ENCODE measurements at places on chromosomes 5 and 9.

- DNase-seq, result no peak
Observed at GRCh38 chr5:91528831-91529230, 145.7 kb upstream of the ARRDC3 start.

DNA sequence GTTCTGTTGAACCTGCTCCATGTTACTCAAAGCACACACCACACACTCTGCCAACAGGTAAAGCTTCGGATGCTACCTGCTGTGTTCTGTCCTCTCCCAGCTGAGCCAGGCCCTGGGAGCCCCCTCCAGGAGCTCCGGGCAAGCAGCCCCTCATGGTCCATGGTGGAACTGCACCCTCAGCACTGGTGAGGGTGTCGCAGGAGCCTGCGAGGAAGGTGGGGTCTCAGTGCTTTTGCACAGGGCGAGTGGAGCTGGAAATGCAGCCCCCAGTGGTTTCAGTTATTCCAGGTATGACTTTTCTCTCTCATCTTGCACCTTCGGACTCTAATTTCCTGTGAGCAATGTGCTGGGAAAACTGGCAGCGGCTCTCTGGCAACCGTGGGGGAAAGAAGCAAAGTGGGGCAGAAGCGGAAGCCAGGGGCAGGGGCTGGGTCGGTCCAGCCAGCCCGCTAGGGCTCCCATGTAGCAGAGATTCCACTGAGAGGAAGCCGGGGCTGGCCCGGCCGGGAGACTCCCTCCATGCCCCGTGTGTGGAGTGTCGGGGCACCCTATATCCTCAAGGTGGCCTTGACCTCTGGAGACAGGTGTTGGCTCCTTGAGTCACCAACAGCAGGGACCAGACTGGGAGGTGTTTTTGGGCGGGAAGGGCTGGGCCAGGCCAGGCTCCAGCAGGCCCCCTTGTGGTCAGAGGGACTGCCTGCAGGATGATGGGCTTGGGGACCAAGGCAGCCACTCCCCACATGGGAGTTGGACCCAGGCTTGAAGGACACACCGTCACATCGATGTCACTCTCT, 75.6 kb upstream of the PRSS3 start:
- no peak for DNase-seq

DNA sequence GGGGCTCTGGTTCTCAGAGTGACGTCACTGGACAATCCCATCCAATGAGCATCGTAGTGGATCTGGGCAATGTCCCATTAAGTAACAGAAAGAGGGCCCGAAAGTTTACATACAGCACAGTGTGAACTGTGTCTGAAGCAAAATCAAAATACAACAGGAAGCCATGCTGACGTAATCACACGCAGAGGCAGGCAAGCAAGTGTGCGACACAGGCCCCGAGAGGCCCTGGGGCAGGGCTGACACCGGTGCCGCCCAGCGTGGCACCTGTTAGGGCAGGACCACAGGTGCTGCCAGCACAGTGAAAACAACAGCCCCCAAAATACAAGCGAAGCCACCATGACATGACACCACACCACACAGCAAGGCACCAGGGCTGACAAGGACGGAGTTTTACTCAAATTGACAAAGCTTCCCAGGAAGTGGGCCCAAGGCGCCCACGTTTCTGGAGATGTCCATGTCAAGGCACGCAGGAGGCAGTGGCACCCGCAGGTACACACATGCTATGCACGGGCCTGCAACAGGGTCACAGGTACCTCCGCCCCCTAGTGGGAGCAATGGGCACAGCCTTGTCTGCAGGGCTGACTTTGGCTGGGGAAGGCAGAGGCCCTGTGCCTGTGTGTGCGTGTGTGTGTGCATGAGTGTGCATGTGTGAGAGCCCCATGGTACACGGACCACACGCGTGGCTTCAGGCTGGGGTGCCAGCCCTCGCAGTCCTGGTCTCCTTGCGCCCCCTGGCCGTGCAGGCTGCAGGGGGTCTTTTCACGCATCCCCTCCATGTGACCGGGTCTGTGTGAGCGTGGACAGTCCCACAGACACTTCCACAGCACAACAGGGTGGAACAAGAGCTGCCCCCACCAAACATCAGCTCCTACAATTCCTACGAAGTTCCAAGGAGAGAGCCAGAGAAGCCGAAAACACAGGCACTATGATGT, 19.6 kb downstream of the QSOX2 start:
- DNase-seq, result peak; percentile 33

DNA sequence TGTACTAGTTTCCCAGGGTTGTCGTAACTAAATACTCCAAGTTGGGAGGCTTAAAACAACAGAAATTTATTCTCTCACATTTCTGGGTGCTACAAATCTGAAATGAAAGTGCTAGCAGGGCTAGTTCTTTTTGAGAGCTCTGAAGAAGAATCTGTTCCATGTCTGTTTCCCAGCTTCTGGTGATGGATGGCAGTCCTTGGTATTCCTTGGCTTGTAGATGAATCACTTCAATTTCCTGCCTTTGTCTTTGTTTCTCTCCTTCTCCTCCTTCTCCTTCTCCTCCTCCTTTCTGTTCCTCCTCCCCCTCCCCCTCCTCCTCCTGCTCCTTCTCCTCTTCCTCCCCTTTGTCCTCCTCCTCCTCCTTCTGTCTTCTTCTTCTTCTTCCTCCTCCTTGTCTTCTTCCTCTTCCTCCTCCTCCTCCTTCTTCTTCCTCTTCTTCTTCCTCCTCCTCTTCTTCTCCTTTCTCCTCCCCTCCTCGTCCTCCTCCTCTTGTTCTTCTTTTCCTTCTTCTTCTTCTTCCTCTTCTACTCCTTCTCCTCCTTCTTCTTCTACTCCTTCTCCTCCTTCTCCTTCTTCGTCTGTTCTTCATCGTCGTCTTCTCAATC, 104.7 kb upstream of the ANKRD55 start:
- DNase-seq, result peak; percentile 33

DNA sequence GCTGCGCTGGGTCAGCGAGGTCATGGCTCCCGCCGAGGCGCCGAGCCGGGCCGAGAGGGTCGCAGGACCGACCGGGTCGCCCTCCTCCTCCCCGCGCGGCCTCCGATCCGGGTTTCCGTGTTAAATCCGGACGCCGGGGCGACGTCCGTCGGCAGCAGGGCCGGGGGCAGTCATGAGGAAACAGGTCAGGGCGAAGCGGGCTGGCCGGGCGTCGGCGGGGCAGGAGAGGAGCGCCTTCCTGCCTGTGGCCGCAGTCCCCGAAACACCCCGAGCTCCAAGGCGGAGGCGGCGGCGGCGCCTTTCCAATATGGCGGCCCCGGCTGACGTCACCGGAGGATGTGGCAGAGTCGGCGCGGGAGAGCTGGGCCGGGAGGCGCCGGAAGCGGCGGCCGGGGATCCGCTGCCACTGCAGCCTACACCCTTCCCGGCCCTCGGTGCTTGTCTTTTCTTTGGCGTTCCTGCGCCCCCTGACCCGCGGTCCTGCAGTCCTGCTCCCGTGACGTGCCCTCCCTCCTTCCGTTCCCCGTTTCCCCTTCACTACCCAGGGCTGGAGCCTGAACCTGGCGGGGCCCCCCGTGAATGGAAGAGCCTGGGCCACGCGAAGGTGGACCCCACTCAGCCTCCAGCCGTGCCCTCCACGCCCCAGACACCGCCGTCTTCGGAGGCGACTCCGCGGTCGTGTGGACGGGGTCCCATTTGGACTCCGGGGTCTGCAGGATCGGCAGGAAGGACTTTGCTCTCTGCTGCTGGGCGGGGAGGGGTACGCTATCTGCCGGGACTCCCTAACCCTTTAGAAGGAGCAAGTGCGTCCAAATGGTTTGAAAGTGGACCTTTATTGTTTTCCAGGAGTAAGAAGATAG, at the start of gene GOLPH3:
Gene GOLPH3 (minus strand): TSS at position 309 of the 860 bp plus-strand sequence. CDS start 285 bp downstream, at position 24.
- peak; percentile 89 for DNase-seq

- DNase-seq, result no peak
Observed at GRCh38 chr5:1463326-1464095, 18.3 kb upstream of the SLC6A3 start.

Data from HT1080 (cell line).